A172 (cell line): ENCODE measurements at places on chromosomes 2 and 18.

- DNase-seq = no peak
Measured at GRCh38 chr2:183919926-183920325, 678.4 kb upstream of the ZNF804A start.

- no peak for DNase-seq
Measured at GRCh38 chr2:201786471-201786870, 5.7 kb upstream of the ALS2 start.

DNA sequence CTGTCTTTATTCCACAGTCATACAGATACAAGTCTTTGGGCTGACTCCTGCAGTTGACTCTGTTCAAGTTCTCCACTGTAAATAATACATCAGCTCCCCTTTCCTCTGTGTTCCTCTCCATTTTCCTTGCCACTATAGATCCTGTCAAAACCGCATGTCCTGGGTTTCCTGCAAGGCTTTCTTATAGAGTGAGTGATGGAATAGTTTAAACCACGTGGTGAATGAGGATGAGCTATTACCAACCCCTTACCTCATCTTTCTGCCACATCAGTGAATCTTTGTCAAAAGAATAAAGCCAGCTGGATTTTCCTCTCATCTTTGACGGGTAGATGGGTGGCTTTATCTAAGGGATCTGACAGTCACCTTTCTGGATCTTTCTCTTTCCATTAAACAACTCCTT lies 3.9 kb upstream of the GALNT14 start:
- no peak for DNase-seq

- DNase-seq = no peak
Measured at GRCh38 chr2:116955646-116956045, 858.8 kb upstream of the DDX18 start.

DNA sequence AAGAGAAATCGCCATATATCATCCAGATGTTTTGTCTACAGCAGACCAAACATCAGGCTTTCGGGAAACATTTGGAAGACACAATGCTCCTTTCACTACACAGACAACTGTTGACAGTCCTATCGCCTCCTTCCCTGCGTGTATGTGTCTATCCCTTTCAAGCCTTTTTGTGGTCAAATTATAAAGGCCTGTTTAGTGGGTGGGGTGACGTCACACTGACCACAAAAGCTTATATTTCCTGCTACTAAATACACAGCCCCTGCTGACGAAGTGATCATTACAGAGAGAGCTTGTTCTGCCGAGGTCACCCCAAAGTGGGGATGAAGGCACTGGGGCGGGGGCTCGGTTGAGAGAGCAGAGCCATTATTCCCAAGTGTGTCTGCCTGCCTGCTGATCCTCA lies 302.7 kb upstream of the TNP1 start:
- DNase-seq = peak; percentile 94

GRCh38 chr2:179455824-179456223 lies 191.2 kb upstream of the SESTD1 start:
- no peak for DNase-seq

- no peak for DNase-seq
Measured at GRCh38 chr18:48292229-48292628, 117.0 kb downstream of the ZBTB7C start.
